ENCODE measurements at places on chromosomes 5 and 9.

DNA sequence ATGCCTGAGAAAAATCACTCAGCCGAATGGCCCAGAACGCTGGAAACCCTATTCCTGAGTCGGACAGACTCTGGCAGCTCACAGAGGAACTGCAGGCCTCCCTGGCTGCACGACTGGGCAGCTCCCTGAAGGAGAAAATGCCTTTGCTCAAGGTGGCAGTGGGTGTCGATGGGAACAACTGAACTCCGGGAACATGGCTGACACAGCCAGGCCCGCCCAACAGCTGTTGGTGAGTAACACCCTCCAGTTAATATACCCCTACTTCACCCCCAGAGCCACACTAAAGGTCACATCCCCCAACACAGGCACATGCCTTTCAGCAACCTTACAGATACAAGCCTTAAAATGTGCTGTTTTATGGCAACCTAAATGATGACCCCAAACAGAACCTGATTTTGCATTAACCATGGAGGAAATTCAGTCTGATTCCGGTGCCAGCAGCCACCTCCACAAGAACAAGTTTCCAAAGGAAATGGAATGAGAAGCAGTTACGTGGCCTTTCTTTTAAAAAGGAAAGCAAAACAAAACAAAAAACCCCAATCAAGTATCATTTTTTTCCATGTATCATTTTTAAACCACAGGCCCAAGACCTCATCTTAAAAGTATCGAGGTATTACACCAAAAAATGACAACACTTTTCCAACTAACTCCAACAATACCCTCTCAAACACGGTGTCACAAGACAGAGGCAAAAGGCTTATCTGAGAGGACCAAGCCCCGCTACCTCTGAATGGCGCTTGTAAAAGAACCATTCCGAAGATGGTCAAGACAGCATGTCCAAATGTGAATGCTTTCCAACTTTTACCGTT, 3.1 kb downstream of the KLF9 start:
- DNase-seq: peak; percentile 52

- no peak for DNase-seq
These were observed 19.4 kb downstream of the PLPPR1 start for GRCh38 chr9:101047848-101048397.

GRCh38 chr5:68962757-68963484, 130.9 kb upstream of the SLC30A5 start:
- DNase-seq: peak; percentile 62

DNA sequence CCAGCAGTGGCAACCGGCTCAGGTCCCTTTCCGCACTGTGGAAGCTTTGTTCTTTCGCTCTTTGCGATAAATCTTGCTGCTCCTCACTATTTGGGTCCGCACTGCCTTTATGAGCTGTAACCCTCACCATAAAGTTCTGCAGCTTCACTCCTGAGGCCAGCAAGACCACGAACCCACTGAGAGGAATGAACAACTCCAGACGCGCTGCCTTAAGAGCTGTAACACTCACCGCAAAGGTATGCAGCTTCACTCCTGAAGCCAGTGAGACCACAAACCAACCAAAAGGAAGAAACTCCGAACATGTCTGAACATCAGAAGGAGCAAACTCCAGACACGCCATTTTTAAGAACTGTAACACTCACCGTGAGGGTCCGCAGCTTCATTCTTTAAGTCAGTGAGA, 103.5 kb downstream of the GLIS3 start:
- no peak for DNase-seq

- no peak for DNase-seq
These were observed 33.0 kb downstream of the LARP1 start for GRCh38 chr5:154788212-154788611.

DNA sequence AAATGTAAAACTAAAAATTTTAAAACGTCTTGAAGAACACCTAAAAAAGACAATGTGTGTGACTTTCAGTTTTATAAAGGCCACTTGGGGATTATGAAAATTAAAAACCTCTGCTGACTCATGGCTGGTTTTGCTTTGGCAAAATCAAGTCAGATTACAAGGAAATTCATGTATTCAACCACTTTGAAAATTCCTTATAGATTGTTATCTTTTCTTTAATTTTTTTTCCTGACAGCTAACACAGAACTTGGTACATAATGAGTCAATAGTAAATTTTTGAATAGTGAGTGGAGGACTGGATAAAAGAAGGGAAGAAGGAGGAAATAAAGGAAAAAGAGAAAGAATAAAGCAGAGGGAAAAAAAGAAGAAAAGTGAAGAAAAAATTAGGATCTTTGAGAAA, 1774.7 kb upstream of the ACO1 start:
- no peak for DNase-seq

- peak; percentile 71 for DNase-seq
These were observed 49.9 kb downstream of the LRRTM2 start for GRCh38 chr5:138824924-138825863.

- no peak for DNase-seq
These were observed 140.7 kb upstream of the SLC28A3 start for GRCh38 chr9:84481231-84481630.

GRCh38 chr5:113735751-113736150, 222.3 kb downstream of the YTHDC2 start:
- no peak for DNase-seq

GRCh38 chr5:56815658-56816545, 553 bp downstream of the MAP3K1 start:
- DNase-seq: peak; percentile 58

- DNase-seq: no peak
These were observed 20.5 kb upstream of the NPR3 start for GRCh38 chr5:32690666-32691065.

DNA sequence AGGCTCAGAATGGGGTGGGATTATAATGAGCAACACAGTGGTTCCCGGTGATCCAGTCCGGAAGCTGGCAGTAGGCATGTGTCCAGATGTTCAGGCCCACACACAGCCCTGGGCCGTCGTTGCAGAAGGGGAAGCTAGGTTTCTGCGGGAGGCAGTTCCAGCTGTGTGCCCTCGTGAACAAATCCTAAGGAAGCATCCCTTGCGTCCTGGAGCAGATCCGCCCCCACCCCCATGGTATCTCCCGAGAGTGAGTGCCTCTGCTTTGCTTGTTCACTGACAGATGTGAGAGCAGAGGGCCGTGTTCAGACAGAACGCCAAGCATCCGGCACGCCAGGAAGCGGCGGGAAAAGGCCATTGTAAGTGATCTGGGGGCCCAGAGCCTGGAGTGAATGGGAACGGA, 104.8 kb downstream of the PDE6A start:
- DNase-seq: no peak
